Epithelial cell of proximal tubule (primary cell): ENCODE measurements at places on chromosomes 7 and 10.
A peak's percentile ranks its signal among the peaks of the same experiment; 100 is the strongest.

DNA sequence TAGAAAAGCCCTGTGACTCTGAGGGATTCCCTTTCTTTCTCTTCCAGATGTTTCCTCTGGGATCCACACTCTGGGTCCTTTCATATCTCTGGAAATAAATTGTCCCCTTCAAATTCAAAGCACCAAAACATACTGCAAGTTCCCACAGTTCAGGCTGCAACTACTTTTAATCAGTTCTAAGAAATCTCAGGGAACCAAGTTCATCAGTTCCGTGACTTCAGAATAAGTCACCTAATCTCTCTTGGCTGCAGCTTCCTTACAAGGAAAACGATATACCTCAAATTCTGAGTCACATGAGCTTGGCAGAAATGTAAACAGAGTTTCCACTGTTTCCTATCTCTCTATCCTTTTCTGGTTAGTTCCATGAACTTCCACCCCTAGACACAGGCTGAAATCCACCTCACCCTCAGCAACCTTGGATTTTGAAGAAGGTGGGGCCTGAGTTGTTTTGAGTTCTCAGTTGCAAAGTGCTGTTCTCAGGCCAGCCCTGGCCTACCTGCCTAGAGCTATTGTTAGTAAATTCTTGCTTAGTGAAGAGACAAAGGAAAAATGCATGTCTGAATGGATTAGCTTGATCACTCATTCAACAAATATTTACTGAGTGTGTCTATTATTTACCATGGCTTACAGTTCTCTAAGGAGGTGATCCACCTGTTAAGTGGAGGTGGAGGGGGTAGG lies 59.3 kb upstream of the IL6 start:
- DNase-seq, result peak; percentile 48

GRCh38 chr7:149217570-149217969 lies 21.9 kb upstream of the ZNF212 start:
- no peak for DNase-seq

GRCh38 chr10:124293616-124294449 lies 124.9 kb downstream of the OAT start:
- no peak for DNase-seq

GRCh38 chr10:118970770-118971169 lies 58.7 kb upstream of the NANOS1 start:
- no peak for DNase-seq

DNA sequence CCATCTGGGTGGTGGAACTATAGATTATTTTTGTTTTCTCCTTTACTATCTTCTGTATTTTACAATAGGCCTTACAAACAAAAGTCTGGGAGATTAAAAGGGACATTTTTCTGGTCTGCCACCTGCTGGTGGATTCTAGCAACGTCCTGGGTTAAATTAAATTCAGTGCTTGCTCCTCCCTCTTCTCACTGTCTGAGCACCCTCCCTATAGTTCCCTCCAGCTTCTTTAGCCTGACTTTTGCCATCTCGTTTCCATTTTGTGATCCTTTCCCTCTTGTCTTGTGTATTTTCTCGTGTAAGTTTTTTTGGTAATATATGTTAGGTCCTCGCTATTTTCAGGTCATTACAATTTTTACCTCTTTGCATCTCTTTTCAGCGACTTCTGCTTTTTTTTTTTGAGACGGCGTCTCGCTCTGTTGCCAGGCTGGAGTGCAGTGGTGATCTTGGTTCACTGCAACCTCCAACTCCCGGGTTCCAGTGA lies 16.1 kb downstream of the ANKRD16 start:
- peak; percentile 30 for DNase-seq

DNA sequence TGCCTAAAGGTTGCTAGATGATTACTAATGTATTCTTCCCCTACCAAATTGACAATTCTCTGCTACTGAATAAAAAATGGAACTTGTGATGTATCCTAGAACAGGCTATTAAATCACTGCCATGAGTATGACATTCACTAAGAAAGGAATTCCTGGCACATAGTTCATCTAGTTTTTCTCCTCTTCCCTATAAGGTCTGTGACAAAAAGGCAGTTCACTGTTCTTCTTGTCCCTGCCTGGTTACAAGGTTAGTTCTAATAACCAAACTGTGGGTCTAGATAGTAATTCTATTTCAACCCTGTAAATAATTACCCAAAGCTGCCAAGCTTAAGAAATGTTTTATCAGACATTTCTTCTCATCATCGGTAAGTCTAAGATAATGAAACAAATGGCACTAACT lies 245.6 kb downstream of the BICC1 start:
- DNase-seq, result no peak

- no peak for DNase-seq
Measured at GRCh38 chr7:7882888-7883287, 85.7 kb upstream of the GLCCI1 start.

DNA sequence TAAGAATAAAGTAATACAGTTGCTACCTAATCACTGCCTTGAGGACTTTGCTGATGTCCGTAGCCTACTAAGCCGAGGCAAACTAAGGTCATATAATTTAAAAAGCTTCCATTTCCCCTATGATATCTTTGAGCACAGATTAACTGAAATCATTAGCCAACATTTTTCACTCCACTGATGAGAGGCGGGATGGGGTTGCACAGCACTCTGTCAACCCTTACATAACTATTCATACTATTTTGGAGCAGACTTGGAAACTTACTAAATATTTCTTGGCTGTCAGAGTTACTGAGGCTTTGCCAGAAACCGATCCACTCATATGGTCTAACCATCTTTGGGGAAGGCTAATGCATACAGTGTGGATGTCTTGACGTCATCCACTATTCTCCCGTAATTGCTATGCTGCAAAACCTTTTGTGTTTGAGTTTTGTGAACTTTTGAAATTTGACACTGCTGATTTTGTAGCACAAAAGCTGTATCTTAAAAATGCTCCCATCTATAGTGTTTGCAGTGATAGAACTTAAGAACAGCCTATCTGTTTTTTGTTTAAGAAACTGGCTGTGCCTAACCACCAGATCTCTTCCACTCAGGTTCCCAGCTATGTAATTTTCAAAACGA lies 248.7 kb downstream of the TSPAN12 start:
- no peak for DNase-seq

GRCh38 chr10:118911363-118911762 lies 118.2 kb upstream of the NANOS1 start:
- no peak for DNase-seq

DNA sequence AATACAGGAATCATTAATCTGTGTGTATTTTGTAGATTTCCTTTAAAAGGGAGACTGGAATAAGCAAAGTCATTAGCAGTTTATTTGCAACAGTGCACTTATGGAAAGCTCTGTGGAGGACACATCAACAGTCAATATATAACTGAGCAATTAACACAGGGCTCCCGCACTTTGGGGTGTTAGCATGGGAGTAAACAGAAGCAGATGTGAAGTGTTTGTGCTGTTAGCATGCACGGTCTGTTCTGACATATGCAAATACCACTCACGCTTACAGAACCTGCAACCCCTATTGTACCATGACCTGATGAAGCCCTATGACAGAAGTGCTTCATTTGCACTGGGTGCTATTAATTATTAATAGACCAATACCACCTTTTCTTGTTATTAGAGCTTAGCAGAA lies 118.9 kb downstream of the PPP1R3A start:
- DNase-seq, result no peak

DNA sequence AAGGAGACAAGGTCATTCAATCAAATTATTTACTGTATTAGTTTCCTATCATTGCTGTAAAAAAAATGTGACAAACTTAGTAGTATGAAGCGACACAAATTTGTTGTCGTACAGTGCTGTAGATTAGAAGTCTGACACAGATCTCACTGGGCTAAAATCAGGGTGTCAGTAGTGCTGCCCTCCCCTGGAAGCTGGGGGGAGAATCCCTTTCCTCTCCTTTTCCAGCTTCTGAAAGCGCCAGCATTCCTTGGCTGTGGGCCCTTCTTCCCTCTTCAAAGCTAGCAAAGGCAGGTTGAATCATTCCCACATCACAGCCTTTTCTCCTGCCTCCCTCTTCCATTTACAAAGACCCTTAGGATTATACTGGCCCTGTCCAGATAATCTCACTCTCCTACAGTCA lies 28.0 kb downstream of the VPS41 start:
- DNase-seq, result no peak

- peak; percentile 69 for DNase-seq
Measured at GRCh38 chr10:38010119-38010903, at the start of gene ZNF33A. Gene ZNF33A, plus strand, starts transcription at chr10:38010675. Its CDS starts 1,667 bp downstream, at chr10:38012342.

DNA sequence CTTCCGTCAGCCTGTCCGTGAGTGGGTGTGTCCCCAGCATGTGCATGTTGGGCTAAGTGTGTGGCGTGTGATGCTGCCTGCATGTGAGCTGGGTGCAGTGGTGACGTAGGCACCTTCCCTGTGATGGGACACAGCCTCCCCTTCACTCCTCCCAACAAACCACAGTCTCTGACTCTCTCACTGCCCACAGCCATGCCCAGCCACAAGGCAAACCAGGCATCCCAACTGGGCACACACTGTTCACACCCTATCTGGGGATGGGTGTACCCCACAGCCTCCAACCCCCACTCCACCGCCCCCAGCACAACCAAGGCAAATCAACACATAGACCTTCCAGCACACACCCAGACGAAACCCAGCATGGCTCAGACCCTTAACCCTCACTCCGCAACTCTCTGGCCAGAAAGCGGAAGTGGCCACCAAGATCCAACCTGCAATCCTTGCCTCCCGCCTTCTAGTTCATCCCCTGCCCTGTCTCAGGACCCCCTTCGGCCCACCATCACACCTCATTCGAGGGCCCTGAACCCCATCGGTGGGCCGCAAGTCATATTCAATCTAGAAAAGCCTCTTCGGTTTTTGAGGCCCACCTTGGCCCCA lies 10.4 kb downstream of the PSD start:
- DNase-seq, result no peak

GRCh38 chr10:63542835-63543575 lies 21.8 kb downstream of the REEP3 start:
- no peak for DNase-seq
